Upper lobe of left lung (tissue), 6 donors: ENCODE measurements at places on chromosomes 2 and 18. TPM values are rescaled to one million over a fixed set of nuclear protein-coding genes. Genes with fewer than 3 reads are reported as not detected.

The TGOLN2 gene
- 143 TPM for total RNA-seq

The NCKAP1 gene
- total RNA-seq, result 129 TPM

The GRHL1 gene
- 18.0 TPM for total RNA-seq

The CRYGD gene
- not detected for total RNA-seq

The UGT1A5 gene
- total RNA-seq, result not detected

DNA sequence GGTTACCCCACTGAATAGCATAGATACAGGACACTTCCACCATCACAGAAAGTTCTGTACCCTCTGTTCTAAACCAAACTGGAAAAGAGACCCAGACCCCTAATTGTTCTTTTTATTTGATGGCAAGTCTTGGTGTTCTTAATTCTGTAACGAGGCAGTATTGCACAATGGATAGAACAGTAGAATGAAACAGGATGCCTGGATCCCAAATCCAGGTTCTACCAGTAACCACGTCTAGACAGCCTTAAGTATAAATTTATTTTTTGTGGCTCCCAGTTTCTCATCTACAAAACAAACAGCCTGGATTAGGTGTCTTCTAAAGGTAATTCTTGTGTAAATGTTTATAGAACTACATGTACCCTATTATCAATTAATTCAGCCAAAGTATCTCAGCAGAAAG lies 23.7 kb downstream of the SMC6 start:
- H3K27me3 ChIP-seq, result no peaks in the 10 kb centered on the region
- H3K36me3 ChIP-seq, result peaks cover 28% of the 10 kb centered on the region
- no peak overlapping the region for H3K27ac ChIP-seq
- H3K4me3 ChIP-seq, result no peak overlapping the region

DNA sequence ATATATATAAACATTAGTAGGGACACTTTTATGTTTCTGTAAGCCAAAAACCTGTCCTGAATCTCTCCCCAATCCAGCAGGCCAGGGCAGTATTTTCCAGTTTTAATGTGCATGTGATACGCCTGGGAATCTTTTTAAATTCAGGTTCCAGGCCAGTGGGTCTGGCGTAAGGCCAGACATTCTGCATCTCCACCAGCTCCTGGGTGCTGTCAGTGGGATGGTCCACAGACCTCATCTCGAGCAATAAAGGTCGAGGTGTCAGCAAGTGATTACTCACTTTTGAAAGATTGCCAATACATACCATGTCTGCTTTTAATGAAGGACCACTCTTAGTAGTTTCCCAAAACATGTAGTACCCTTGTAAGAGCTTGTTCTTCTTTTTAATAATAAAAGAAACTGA lies 189.9 kb upstream of the SH3BP4 start:
- H3K36me3 ChIP-seq, result no peaks in the 10 kb centered on the region
- DNase-seq, result no peak
- no peak overlapping the region for H3K4me3 ChIP-seq
- H3K27me3 ChIP-seq, result no peaks in the 10 kb centered on the region
- no peak overlapping the region for H3K27ac ChIP-seq
- H3K4me1 ChIP-seq, result no peaks in the 10 kb centered on the region

GRCh38 chr18:35158728-35159450 lies 81.9 kb upstream of the ZNF397 start:
- no peaks in the 10 kb centered on the region for H3K27me3 ChIP-seq
- no peaks in the 10 kb centered on the region for H3K36me3 ChIP-seq
- H3K4me1 ChIP-seq, result no peaks in the 10 kb centered on the region
- no peak overlapping the region for H3K4me3 ChIP-seq
- H3K27ac ChIP-seq, result no peak overlapping the region

DNA sequence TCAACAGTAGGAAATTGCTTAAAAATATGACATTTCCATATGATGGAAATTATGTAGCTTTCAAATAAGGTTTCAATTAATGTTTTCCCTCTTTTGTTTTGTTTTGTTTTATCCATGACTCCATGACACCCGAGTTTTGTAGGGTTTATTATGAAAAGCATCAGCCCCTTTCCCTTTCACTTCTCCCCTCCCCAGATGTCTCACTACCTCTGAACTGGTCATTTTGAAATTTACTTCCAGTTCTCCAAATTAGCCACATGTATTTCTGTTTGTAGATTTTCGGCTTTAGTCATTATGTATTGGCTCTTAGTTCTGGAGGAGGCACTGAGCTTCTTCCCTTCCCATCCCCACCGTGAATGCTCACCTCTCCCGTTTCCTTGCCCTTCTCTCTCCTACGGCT lies 18.6 kb upstream of the VPS4B start:
- H3K36me3 ChIP-seq, result no peaks in the 10 kb centered on the region
- no peak overlapping the region for H3K27ac ChIP-seq
- no peaks in the 10 kb centered on the region for H3K4me1 ChIP-seq
- no peak overlapping the region for H3K4me3 ChIP-seq

DNA sequence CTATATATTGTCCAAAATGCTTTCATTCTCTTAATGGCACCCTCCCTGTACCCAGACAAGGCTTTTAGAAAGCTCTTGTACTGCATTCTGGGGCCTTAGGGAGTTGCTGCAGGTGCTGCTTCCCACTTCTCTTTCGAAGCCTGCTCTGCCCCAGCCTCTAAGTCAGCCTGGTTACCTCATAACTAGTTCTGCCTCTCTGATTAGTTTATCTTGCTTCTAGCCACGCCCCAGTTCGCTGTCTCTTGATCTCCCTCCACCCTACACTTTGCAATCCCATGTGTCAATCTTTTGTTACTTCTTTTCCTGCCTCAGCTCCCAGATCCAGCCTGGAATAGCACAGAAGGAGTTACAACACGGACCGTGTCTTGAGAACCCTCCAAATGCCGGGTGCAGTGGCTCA lies 13.8 kb upstream of the NCOA1 start:
- no peaks in the 10 kb centered on the region for H3K36me3 ChIP-seq
- no peaks in the 10 kb centered on the region for H3K27me3 ChIP-seq
- no peak overlapping the region for H3K4me3 ChIP-seq

GRCh38 chr18:7456376-7456775 lies 110.7 kb upstream of the PTPRM start:
- no peak overlapping the region for H3K4me3 ChIP-seq
- no peak for DNase-seq
- no peaks in the 10 kb centered on the region for H3K36me3 ChIP-seq
- H3K27me3 ChIP-seq, result no peaks in the 10 kb centered on the region

GRCh38 chr18:46456691-46457090 lies 200.3 kb downstream of the LOXHD1 start:
- no peak for DNase-seq
- H3K4me3 ChIP-seq, result no peak overlapping the region
- no peaks in the 10 kb centered on the region for H3K4me1 ChIP-seq

GRCh38 chr2:45085487-45085886 lies 76.2 kb upstream of the SIX2 start:
- H3K4me1 ChIP-seq, result no peaks in the 10 kb centered on the region
- H3K4me3 ChIP-seq, result no peak overlapping the region
- no peak for DNase-seq
- H3K27me3 ChIP-seq, result no peaks in the 10 kb centered on the region
- no peaks in the 10 kb centered on the region for H3K36me3 ChIP-seq
- no peak overlapping the region for H3K27ac ChIP-seq

DNA sequence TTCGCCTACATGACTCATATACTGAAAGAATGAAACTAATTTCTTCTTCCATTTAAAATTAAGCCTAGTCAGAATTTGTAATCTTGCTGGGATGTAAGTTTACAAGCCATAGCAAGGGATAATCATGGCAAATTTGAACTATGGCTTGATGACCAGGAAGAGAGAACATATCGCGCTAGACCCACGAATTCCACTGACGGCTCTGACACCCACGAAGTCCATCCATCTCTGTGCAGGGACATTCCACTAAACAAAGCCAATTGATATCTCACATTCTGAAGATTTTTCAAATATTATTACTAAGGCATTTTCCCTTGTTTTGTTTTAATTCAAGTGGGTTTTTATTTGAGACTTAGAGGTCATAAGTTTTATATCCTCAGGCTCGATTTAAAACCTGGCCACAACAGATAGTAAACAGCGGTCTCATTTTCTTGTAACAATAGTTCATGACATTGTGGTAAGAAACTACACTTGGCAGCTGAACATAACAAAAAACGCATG lies 113.0 kb downstream of the QPCT start:
- peaks cover 31% of the 10 kb centered on the region for H3K4me1 ChIP-seq
- no peak for DNase-seq
- no peak overlapping the region for H3K4me3 ChIP-seq
- H3K36me3 ChIP-seq, result no peaks in the 10 kb centered on the region
- no peaks in the 10 kb centered on the region for H3K27me3 ChIP-seq

DNA sequence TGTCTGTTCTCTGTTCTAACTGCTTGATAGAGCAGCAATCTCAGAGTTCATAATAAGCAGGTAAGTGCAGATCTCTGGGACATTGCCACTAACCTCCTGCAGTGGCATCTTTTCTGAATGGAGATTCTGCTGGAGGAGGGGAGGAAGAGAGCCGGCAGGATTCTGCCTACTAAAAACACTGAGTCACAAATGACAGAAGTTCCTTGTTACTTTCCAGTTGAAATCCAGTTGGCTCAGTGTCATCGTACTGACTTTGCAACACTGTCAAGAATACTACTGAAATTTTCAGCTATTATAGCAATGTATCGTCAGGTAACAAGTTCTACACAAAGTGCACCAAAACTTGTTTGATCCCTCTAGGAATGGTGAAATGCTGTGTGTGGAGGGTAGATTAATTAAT lies 79.6 kb upstream of the ST6GAL2 start:
- H3K27ac ChIP-seq, result no peak overlapping the region
- no peaks in the 10 kb centered on the region for H3K27me3 ChIP-seq
- no peaks in the 10 kb centered on the region for H3K4me1 ChIP-seq
- H3K4me3 ChIP-seq, result no peak overlapping the region
- no peak for DNase-seq

GRCh38 chr2:20877960-20878359 lies 55.1 kb upstream of the LDAH start:
- no peaks in the 10 kb centered on the region for H3K36me3 ChIP-seq
- H3K4me3 ChIP-seq, result no peak overlapping the region
- H3K27me3 ChIP-seq, result no peaks in the 10 kb centered on the region

DNA sequence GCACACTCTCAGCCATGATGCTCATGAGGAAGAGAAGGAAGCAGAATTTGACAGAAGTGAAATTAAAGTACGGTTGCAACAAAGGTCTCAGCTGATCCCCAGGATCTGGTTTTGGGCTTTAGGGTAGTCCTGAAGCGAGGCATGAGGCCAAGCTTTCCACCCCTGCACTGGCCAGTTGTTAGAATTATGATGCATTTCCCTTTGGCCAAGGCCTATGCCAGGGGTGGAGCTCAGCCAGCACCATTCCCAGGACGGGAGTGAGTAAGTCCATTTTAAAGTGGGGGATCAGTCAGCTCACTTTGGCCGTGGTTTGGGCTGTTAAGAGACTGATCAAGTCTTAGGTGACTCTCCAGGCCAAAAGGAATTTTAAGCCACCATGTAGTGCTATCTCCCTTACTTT lies 314.5 kb upstream of the MMADHC start:
- H3K4me3 ChIP-seq, result no peak overlapping the region
- H3K27ac ChIP-seq, result no peak overlapping the region
- no peak for DNase-seq
- H3K27me3 ChIP-seq, result no peaks in the 10 kb centered on the region

GRCh38 chr2:137969418-137969765 lies 5.1 kb downstream of the HNMT start:
- H3K27ac ChIP-seq, result peak overlapping the region; percentile 55
- peaks cover 7% of the 10 kb centered on the region for H3K4me1 ChIP-seq
- no peak for DNase-seq
- no peak overlapping the region for H3K4me3 ChIP-seq

DNA sequence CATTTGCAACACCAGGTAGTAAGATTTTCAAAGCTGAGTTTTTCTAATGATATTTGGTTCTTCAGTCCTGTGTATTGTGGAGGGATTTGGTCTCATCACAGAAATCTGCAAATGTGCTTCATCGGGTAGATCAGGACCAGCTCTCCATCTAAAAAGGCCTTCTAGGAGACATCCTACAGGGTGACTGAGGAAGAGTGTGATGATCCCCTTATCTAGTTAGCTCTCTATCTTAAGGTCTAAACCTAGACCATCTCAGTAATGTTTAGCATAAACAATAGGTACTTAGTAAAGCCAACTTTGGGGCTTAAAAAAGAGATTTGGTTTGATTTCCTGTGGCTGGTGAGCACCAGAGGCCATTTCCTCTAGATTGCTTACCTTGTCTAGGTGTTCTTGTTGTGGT lies 145.2 kb downstream of the PRPF40A start:
- H3K36me3 ChIP-seq, result no peaks in the 10 kb centered on the region
- no peak for DNase-seq
- no peak overlapping the region for H3K4me3 ChIP-seq
- H3K4me1 ChIP-seq, result no peaks in the 10 kb centered on the region

GRCh38 chr18:79882522-79883241 lies 68.8 kb downstream of the SLC66A2 start:
- no peaks in the 10 kb centered on the region for H3K4me1 ChIP-seq
- peak; percentile 69 for DNase-seq
- no peak overlapping the region for H3K4me3 ChIP-seq
- no peak overlapping the region for H3K27ac ChIP-seq

- no peak overlapping the region for H3K4me3 ChIP-seq
- H3K36me3 ChIP-seq, result no peaks in the 10 kb centered on the region
- peaks cover 54% of the 10 kb centered on the region for H3K4me1 ChIP-seq
- H3K27me3 ChIP-seq, result no peaks in the 10 kb centered on the region
- H3K27ac ChIP-seq, result no peak overlapping the region
Measured at GRCh38 chr2:112625474-112626114, 20.1 kb upstream of the SLC20A1 start.

- no peaks in the 10 kb centered on the region for H3K4me1 ChIP-seq
- H3K36me3 ChIP-seq, result no peaks in the 10 kb centered on the region
- H3K27ac ChIP-seq, result no peak overlapping the region
- DNase-seq, result no peak
Measured at GRCh38 chr2:145715601-145716000, 1195.7 kb upstream of the ZEB2 start.

- H3K27ac ChIP-seq, result no peak overlapping the region
- no peak overlapping the region for H3K4me3 ChIP-seq
- no peak for DNase-seq
- H3K36me3 ChIP-seq, result no peaks in the 10 kb centered on the region
- no peaks in the 10 kb centered on the region for H3K4me1 ChIP-seq
- no peaks in the 10 kb centered on the region for H3K27me3 ChIP-seq
Measured at GRCh38 chr2:126876631-126877030, 22.1 kb upstream of the TEX51 start.

DNA sequence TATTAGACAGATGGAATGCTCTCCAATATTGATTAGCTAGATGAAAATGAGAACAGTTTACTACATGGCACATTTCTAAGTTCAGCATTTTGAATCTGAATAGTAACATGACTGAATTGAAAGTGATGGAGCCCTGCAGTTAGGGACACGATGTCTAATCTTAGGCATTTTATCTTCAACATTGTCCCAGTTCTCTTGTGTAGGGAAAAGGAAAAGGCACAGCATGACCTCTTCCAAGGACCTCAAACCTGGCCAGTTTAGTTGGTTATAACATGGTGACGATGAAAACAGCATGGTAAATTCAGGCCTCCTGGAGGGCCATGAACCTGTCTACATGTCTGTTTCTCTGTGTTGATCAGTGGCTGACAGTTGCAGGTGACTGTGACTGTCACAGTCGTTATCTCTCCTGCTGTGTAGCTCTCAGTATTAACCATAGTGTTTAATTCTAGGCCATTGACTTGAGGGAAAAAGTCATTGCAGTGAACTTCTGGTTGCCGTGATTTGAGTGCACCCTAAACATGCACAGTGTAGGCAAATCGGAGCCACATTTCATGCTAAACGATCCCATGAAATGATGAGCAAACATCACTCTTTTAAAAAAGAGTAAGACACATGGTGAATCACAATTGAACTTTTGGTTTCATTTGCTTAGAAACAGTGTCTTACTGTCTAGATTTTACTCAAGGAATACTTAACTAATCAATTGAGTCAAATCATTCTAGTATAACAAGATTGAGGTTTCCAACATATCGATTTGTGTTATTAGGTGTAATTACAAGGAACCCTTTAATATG lies 129.7 kb downstream of the PHLPP1 start:
- no peak for DNase-seq
- H3K27ac ChIP-seq, result no peak overlapping the region
- no peaks in the 10 kb centered on the region for H3K27me3 ChIP-seq
- no peaks in the 10 kb centered on the region for H3K36me3 ChIP-seq

- no peaks in the 10 kb centered on the region for H3K4me1 ChIP-seq
- no peak overlapping the region for H3K4me3 ChIP-seq
Measured at GRCh38 chr2:201396595-201396994, 39.5 kb upstream of the FLACC1 start.
